ENCODE measurements at places on chromosomes 5 and 9. TPM values are rescaled to one million over a fixed set of nuclear protein-coding genes. Genes with fewer than 3 reads are reported as not detected.

Gene MAMDC4
- 11.8 TPM for total RNA-seq

Gene FBN2
- 236 TPM for total RNA-seq

Gene ADAMTS6
- total RNA-seq, result 17.8 TPM

Gene SPINK7
- not detected for total RNA-seq

Gene OR1J2
- not detected for total RNA-seq

Gene AQP7
- not detected for total RNA-seq

Gene AK8
- 0.42 TPM for total RNA-seq

DNA sequence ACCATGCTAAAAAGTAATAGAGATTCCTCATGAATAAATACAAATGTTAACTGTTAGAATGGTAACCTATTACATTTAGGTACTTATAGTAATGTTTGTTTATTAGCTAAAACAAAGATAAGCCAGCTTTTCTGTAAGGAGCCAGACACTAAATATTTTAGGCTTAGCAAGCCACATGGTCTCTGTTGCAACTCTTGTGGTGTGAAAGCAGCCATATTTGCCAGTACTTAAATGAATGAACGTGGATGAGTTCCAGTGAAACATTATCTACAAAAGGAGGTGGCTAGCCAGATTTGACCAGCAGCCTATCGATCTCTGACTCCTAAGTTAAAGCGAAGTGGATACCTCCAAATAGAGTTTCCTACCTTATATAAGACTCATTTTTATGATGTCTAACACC lies 331.6 kb downstream of the CDH12 start:
- no peak for DNase-seq

GRCh38 chr5:91129748-91130147 lies 253.4 kb downstream of the ARRDC3 start:
- no peak for DNase-seq

GRCh38 chr5:127192836-127193338 lies 97.7 kb upstream of the MEGF10 start:
- DNase-seq, result no peak

- no peak for DNase-seq
Observed at GRCh38 chr5:83011985-83012384, 65.2 kb downstream of the TMEM167A start.

DNA sequence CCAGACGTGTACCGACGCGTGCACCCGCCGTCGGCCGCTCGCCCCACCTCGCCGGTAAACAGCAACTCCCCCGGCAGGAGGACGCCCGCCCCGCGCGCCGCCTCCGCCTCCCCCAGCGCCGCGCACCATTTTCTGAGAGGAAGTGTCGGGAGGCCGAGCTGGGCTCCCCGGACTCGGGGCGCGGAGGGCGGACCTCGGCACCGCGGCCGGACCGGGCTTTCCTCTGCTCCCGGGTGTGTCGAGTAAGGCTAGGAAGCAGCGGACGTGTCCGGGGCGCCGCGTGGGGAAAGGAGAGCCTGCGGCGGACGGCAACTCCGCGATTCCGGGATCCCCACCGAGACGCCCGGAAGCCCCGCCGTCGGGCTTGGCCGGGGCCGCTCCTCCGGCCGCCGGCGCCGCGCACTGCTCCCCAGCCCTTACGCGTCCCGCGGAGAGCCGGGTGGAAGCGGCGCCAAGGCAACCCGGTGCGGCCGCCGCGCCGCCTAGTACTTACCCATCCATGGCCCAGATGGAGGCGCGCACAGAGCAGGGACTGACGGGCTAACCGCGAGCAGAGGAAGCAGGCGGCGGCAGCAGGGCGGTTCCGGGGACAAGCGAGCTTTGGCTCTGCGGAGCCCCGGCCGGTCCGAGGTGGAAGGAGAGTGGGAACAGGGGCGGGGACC lies at the start of gene PTBP3:
Gene PTBP3, minus strand, starts transcription at position 643 of the 662 bp plus-strand sequence. CDS start 35,754 bp downstream, outside the sequence.
- DNase-seq, result peak; percentile 80

DNA sequence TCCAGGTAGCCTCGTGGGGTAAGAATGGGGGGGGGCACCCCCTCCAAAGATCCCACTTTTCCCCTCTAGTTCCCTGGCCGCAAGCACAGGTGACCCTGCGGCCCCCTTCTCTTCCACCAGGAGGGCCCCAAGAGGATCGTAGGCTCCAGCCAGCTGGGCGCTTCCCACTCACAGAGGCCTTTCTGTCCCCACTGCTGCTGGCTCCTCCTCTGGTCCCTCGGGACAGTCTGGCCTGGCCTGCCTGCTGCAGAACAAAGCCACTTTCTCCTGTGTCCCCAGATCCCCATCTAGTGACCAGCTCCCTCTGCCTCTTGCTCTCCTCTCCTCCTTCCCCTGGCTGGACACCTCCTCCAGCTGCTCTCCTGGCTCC lies 534 bp upstream of the SAPCD2 start:
- no peak for DNase-seq

GRCh38 chr5:87899721-87900131 lies 368.9 kb downstream of the TMEM161B start:
- no peak for DNase-seq

GRCh38 chr5:172145870-172146747 lies 41.9 kb downstream of the STK10 start:
- DNase-seq, result no peak

- DNase-seq, result no peak
Observed at GRCh38 chr5:181088289-181088688, 42.7 kb downstream of the OR2V1 start.

DNA sequence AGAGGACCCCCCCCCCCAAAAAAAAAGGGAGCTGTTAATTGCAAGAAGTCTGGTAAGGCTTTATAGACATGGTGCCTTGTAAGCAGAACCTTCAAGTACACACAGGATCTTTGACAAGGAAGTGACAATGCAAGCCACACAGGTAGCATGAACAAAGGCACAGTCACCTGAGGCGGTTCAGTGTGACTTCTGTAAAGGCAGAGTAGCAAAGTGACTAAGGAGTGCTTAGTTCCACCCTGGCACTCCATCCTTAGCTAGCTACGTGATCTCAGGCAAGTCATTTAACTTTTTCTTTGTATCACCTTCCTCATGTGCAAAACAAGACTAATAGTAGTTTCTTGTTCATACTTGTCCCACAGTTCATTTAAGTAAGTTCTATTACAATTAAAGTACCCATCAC lies 282.0 kb downstream of the PRELID2 start:
- DNase-seq, result no peak

DNA sequence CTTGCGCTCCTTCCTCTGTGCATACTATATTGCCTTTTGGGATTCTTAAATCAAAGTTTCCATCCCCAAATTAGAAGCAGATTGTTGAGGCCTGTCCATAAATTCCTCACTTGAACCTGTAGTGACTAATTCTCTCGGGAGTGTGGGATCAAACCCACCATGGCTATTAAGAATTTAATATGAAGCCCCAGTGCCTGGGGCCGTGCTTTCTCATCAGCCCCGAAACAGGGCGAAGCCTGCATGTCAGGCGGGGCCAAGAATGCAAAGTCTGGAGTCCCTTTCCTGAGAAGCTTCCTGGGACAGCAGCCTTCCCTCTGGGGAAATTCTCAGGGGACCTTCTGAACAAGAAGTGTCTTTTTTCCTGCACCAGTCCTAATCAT lies 29.3 kb upstream of the FAT2 start:
- DNase-seq, result peak; percentile 64

DNA sequence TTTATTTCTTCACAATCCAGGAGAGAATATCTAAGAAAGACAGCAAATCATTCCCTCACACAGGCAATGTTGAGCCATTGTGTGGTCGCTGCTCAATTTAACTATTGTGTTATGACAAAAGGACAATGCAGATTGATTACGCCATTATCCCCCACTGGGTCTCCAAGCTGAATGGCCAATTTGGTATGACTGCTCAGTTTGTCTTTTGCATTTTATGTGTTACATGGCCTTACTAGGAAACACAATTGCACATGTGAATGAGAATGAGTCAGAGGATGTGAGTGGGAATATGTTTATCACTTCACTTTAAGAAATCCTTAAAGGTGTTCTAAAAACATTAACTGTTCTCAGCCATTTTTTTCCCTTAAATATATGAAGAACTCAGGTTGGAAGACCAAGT lies 108.3 kb downstream of the FAM174A start:
- peak; percentile 37 for DNase-seq

- DNase-seq, result peak; percentile 14
Observed at GRCh38 chr5:92687821-92688722, 892.9 kb downstream of the NR2F1-AS1 start.
